ENCODE measurements at places on chromosomes 11 and 22.
A peak's percentile ranks its signal among the peaks of the same experiment; 100 is the strongest.

- DNase-seq: no peak
Measured at GRCh38 chr11:125618383-125618782, 6.6 kb upstream of the CHEK1 start.

GRCh38 chr11:72040491-72041363 is 39.6 kb downstream of the NUMA1 start:
- DNase-seq: peak; percentile 96

GRCh38 chr22:28268171-28268570 is 349.1 kb upstream of the PITPNB start:
- no peak for DNase-seq

GRCh38 chr11:91129596-91129995 is 906.7 kb upstream of the CHORDC1 start:
- DNase-seq: no peak

DNA sequence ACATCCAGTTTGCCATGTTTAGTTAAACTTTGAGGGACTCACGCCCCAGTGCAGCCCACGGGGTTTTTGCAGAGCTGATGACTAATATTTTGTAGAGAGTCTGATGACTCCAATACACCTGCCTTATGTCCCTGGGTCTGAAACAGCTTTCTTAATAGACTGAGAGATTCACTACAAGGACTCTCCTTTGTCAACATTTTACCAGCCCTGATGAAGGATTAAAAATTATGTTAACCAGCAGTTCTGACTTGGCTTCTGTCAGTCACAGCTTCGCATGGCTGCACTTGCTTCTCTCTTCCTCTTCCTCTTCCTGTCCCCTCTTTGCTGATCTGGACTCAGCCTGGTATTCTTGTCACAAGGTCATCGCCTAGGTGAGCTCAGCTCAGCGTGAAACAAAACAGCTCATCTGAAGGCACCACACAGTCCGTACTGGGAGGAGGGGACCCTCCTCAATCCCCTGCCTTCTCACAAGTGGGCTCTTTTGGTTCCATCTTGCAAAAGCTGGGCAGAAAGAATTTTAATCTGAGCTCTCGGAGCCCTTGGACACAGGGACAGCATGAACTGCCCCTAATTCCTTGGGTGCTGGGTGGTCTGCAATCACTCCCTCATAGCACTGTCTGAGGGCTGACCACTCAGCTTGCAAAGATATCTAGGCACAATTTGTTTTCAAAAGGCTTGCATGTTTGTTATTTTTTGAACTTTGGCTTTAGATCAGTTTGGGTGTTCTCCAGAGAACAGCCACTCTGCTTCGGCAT is 38.1 kb upstream of the POU2AF1 start:
- no peak for DNase-seq

DNA sequence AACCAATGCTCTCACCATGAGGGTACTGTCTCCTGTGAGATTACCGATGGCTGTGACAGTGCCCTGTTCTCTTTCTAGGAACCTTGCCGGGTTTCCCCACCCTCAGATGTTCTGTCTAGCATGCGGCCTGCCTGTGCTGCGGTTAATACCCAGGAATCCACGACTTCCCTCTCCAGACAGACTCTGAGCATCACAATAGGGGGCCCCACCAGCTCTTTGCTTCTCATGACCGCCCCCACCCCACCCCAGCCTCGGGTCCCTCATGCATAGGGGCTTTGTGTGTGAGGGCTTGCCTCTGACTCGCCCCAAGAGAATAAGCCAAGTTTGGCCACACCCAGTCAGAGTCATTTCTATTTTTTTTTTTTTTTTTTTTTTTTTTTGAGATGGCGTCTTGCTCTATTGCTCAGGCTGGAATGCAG is 10.3 kb downstream of the PARVG start:
- no peak for DNase-seq

GRCh38 chr11:64538501-64538951 is 52.5 kb upstream of the SLC22A12 start:
- DNase-seq: no peak

- no peak for DNase-seq
Measured at GRCh38 chr22:48864748-48865147, 962.9 kb downstream of the BRD1 start.

DNA sequence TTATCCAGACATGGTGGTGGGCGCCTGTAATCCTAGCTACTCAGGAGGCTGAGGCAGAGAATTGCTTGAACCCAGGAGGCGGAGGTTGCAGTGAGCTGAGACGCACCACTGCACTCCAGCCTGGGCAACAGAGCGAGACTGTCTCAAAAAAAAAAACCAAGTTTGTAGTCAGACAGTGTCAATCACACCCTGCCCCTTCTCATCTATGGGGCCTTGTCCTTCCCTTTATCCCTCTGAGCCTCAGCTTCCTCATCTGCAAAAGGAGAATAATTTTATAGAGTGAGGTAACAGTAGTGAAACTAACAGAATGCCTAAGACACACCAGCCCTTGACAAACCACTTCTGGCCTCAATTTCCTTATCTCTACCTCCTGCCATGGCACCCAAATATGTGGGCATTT is 10.7 kb downstream of the BCL9L start:
- DNase-seq: no peak

GRCh38 chr11:93324500-93324899 is 6.0 kb upstream of the DEUP1 start:
- DNase-seq: no peak

GRCh38 chr22:29408940-29409339 is 20.6 kb upstream of the AP1B1 start:
- DNase-seq: no peak
